Muscle of arm (tissue), 14 donors: ENCODE measurements at places on chromosomes 2 and 18. TPM values are rescaled to one million over a fixed set of nuclear protein-coding genes. Genes with fewer than 3 reads are reported as not detected.
A peak's percentile ranks its signal among the peaks of the same experiment; 100 is the strongest.

DNA sequence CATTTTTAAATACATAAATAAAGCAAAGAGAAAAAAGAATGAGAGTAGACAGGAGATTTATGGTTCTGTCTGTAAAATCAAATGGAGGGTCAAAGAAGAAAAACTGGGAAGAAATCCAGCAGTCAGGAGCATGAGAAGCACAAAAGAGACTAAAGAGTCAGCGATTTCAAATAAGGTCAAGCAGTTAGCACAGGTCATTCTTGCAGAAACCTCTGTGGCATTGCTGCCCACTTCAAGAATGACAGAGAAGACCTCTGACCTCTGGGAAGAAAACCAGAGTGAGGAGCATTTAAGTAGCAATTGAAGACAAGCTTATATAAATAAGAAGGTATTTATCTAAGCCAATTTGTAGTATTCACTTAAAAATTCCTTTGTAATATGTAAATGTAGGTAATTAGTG is 172.0 kb upstream of the SPOPL start:
- no peak for DNase-seq

GRCh38 chr2:109702250-109702985 is 88.3 kb downstream of the SOWAHC start:
- DNase-seq, result no peak

DNA sequence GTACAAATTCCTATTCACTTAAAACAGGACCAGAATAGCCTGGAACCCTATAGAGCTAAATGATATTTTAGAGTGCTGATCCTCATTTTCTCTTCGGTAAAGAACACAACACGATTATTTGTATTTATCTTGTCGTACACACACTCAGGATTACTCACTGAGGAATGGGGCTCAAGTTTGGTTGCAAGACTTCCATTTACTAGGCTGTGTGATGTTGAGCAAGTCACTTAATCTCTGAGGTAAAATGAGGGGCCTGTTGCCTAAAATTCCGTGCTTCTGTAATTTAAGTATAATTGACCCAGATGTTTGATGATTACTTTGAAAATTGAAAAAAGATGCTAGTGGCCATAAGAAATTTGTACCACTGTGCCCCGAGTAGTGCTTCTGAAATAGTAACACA is 42.6 kb upstream of the MAP4K3 start:
- no peak for DNase-seq

DNA sequence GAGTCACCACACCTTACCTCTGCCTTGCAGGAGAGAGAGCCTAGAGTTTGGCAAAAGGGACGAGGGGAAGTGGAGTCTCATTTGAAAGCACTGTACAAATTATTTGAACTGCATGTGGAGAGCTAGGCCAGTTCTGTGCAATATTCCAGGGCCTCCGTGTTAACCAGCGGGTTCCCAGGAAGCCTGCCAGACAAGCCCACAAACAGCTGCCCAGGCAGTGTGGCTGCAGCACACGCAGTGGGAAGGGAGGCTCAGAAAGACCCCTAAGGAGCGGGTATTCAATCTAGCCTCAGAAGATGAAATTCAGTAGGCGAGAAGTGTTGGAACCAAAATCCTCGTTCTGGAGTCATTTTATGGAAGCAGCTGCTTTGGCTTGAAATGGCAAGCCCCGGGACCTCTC is 30.7 kb downstream of the CNGA3 start:
- no peak for DNase-seq

DNA sequence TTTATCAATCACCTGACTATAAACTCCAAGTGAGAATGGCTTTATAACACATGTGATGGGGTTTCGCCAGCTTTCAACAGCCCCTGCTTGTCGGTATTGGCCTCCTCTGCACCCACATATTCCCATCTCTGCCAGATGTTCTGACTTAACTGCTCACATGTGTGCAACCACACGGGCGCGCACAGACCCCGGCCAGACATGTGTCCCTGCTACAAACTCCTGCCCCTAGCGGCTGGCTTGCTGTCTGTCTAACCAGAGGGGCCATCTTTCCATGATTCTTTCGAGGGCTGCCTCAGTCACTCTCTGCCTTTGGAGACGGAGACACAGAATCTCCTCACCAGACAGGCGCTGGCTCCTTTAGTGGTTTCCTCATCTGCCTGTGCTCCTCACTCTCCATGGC is 15.3 kb downstream of the STON1 start:
- no peak for DNase-seq

DNA sequence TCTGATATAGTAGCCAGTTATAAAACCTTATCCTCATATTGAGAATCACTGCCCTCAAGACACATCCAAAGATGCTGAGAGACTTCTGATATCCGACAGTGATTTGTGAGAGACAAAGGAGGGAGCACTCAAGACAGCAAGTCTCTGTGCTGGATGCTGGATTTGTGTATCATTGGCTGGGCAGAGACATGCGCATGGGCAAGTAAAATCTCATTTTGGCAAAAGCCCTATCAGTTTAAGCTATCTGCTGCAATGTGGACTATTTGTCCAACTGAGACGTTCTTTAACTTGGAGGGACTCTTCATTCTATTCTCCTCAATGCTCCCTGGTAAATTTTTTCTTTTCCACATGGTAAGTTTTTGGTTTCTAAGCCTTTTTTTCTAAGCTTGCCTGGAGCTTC is 107.5 kb downstream of the SS18 start:
- no peak for DNase-seq

DNA sequence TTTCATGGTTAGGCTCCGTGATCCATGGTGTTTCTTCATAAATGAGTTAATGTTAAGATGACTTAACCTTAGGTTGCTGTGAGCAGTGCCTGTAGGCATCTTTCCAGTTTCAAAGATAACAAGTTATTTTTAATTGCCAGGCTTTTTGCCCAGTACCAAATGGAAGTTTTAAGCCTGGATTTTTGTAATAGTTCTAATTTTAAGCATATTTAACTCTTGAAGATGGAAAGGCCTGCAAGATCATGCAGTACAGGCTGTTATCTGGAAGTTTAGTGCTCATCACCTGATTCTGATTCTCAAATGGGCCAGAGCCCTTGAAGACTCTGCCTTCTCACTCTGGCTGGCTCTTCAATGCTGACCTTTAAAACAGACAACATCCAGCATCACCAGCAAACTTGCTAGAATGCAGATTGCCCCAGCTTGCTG is 141.3 kb downstream of the NCK2 start:
- DNase-seq, result no peak

- DNase-seq, result no peak
Measured at GRCh38 chr18:77067291-77068061, 65.1 kb downstream of the MBP start.

DNA sequence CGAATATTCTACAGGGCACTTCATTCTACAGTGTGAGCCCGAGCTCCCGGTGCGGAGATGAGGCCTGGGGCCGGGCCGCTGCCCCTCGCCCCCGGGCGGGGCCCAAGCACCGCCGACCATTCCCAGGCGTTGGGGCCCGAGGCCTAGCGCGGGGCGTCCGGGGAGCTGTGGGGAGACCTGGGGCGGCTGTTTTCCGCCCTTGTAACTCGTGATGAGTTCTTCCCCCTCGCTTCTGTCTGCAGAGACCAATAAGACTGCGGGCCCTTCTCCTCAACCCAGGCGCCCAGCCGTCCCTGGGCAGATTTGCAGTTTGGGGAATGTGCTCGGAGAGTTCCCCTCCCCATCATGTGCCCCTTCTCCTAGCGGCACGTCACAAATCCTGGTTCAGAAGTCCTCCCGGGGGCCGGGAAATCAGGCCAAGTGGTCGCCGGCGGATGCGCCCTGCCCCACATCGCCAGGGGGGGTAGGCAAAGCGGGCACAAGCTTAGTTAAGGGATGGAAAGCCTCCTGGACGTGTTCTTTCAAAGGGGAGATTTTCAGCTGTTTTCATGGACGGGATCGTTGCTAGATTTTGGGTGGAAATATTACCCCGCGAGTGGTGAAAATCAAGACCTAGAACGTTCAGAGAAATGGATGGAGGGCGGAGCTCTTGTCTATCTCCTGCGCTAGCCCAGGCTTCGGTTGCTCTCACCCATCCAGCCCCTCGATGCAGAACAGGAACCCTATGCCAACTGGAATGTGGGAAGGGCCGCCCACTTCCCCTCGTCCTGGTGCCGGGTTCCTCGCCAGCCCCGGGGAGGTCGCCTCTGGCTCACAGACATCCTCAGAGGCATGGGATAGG is 18.8 kb upstream of the HAAO start:
- DNase-seq, result peak; percentile 73

GRCh38 chr2:135074216-135074615 is 22.1 kb downstream of the RAB3GAP1 start:
- no peak for DNase-seq

DNA sequence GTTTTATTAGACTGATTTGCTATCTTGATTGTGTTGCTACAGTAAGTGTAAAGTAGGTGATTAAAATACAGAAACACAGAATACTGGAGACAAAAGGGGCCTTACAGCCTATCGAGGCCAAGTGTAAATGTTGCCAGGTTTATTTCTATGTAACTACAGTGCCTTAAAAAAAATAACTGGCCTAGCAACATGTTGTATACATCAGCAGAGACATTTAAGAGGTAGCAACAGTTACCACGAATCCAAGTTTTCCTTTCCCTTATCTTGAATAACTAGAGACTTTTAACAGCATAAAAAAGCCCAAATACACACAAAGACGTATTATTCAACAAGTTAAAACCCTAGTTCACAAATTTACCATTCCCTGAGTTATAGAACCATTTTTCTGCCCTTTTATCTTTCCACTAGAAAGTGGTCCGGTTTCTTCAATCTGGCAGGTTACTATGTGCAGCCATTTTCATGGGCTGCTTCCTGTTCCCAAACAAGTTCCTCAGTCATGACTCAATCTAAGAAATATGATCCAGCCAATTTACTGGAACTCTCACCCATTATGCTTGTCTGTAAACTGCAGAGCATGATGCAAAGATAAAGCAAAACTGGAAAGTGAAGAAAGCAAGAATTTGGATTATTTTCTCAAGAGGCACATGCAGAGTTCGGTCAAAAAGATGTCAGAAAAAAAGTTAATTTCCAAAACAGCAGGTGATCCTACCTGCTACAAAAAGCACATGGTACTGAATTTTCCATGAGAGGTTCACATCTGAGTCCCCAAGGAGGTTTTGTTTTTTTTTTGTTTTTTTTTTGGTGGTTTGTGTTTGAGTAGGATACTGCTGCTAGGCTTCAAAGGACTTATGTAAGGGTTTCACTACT is 22.2 kb downstream of the NFE2L2 start:
- DNase-seq, result peak; percentile 78

DNA sequence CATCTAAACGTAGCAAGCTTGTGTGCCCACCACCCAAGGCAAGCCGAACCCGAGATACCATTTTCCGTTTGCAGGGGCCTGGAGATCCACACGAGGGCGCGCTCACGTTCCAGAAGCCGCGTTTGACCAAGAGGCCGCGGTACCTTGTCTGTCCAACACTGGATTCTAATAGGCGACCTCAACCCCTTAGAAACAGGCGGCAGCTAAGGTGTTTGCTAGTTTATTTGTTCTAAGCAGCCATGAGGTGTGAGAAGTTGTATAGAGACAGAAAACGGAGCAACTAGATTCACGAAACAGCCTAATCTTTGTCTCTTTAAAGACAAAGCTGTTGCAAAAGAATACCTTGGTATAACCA is 4.2 kb downstream of the HOXD11 start:
- DNase-seq, result peak; percentile 81

DNA sequence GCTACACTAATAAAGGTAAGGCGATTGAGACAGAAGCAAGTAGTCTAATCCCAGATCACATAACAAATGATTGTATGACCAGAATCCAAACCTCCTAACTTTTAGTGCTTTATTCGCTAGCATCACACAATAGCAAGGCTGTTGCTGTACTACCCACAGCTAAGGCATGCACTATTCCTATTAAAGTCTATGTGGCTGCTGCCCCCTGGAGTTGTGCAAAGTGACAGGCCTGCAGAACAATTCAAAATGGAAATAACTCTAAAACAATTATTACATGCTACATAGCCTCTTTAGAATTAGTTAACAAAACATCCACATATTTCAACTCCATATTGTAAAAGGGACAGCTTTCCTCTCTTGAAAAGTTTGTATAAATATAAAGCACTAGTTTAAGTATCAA is 6.0 kb downstream of the ERBB4 start:
- DNase-seq, result no peak

DNA sequence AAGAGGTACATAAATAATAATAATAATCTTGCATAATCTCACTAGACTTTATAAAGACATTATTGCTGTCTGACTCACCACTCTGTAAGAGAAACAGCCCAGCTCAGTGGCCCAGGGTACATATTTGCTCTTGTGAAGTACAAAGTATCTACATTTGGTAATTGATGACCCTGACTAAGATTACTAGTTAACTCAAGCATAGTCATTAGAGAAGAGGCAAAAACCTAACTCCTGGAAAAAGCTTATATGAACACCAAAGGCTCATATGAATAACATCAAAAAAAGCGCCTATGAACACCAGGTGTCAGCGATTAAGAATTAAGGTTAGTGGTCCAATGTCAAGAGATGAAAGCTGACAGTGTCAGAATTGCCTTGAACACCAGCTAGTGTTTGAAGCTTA is 38.4 kb downstream of the RAD51AP2 start:
- DNase-seq, result no peak

PRKAG3 gene
- polyA plus RNA-seq, result 9.4 TPM

C1QL2 gene
- not detected for polyA plus RNA-seq

RNU2-63P gene
- not detected for polyA plus RNA-seq

GCG gene
- 40.2 TPM for polyA plus RNA-seq

COLEC11 gene
- not detected for polyA plus RNA-seq
